NT2/D1 (cell line): ENCODE measurements at places on chromosomes 4 and X.

DNA sequence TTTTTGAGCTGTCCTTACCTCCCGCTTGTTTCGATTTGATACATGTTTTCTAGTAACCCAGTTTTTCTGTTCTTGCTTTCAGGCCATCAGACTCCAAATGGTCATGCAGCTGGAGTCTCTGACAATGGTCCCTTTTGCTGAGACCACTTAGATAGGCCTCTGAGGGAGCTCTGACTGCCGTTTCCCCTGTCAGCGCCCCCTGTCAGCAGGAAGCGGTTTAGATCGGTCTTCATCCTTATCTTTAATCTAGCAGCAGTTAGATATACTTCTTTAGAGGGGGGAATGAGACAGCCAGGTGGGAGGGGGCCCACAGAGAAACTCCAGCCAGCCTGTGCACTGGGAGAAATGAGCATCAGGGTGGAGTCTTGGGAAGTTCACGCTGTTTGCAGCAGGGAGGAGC, 457.9 kb downstream of the GPAT3 start:
- no peak for DNase-seq

DNA sequence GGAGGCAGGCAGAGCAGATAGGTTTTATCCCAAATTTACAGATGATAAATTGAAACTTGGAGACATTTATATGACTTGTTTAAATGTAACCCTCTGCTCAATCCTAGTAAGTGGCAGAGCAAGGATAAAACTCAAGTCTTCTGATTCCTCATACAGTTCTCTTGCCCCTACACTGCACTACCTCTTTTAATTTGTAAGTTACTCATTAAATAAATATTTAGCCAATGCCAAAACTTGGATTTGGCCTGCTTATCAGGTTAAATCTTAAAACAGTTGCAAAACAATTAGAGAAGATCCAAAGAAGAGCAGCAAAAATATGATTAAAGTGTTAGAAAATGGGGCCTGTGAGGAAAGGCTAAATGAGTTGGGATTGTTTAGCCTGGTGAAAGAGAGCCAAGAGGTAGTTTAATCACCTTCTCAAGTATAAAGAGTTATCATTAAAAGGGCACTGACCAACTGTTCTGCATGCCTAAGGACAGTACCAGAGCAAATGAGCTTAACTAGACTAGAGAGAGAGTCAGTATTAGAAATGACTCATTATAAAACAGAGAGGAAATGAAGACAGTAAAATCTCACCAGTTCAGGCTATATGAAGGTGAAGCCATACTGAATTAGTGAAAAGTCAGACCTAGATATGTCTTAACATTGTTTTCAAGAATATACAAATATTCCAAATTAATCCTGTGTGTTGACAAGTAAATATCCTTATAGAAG, 146.3 kb downstream of the GRIA3 start:
- no peak for DNase-seq

GRCh38 chr4:10055871-10056270, 34.6 kb upstream of the SLC2A9 start:
- DNase-seq: no peak

GRCh38 chr4:52866734-52867133, 4.6 kb downstream of the RASL11B start:
- no peak for DNase-seq

DNA sequence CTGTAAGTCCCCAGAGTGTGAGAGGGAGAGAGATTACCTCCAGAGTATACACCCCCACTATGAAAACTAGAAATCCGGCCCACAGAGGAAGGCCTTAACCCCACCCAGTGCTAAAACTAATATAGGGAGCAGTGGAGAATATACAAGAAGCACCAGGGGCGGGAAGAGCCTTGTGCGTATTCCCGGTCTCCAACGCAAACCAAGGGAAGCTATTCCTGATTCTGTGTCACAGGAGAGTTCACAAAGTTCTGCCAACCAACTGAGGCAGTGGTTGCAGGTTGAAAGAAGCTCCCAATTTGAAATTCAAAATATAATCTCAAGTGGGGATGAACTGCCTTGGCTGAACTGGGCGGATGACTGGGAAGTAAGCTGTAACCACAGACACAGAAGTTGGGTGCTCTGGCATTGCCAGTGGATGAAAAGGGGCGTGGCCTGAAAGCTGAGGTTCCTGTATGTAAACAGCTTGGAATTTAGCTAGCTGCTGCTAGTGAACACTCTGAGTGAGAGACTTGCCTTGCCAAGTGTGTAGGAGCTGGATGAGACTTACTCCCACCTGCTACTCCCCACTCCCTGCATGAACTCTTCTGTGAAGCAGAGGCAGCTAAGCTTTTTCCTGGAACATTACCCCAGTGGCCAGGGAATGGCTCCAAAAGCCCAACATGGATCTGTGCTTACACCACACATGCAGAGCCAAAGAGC, 32.7 kb downstream of the ELF2 start:
- DNase-seq: no peak

GRCh38 chr4:136803433-136803832, 728.9 kb downstream of the PCDH18 start:
- no peak for DNase-seq

DNA sequence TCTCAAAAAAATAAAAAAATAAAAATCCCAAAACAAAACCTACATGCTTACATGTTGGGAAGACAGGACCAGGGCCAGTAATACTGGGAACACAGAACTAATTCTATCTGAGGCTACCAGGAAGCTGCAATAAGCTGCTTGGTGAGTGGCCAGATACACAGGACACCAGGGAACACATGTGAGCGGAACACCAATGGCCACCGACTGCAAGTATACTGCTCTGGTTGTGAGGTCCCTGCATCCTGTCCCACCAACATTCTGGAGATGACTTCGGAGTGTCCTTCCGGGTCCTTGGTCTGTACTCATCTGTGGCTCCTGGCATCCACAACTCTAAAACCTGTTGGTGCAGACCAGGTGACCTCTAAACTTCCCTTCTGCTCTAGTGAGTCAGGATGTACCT, 2.7 kb downstream of the TNIP2 start:
- DNase-seq: no peak

DNA sequence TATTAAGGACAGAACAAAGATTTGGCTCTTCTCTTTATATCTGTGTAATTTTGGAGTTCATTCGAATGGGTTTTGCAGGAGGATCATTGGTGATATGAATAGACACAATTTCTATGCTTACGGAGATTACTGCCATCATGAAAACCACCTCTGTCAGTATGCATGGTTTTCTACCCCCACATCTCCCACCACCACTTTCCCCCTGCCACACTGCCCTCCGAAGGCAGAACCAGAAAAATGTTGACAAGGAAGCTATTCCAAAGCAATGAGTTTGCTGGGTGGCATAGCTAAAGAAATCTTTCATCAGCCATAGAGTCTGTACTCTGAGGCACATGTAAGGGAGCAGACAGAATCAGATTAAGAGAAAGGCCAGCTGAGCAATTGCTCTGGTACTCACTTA, 567.3 kb upstream of the ACTRT1 start:
- DNase-seq: no peak

- DNase-seq: no peak
Measured at GRCh38 chr4:54942721-54943120, 182.7 kb downstream of the KDR start.

- DNase-seq: no peak
Measured at GRCh38 chr4:77564231-77564630, 41.4 kb upstream of the CXCL13 start.

- DNase-seq: no peak
Measured at GRCh38 chrX:110210417-110211139, 107.3 kb downstream of the AMMECR1 start.

DNA sequence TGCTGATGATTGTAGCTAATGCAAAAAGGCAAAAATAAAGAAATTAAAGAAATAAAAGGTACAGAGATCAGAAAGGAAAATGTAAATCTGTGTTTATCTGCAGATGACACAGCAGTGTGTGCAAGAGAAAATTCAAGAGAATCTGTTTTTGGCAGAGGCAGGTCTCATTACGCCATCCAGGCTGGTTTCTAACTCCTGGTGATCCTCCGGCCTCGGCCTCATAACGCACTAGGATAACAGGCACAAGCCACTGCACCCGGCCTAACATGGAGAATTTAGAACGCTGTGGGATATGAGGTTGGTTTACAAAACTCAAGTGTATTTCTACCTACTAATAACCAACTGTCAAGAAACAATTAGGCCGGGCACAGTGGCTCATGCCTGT, 29.4 kb downstream of the CTBP1 start:
- no peak for DNase-seq

DNA sequence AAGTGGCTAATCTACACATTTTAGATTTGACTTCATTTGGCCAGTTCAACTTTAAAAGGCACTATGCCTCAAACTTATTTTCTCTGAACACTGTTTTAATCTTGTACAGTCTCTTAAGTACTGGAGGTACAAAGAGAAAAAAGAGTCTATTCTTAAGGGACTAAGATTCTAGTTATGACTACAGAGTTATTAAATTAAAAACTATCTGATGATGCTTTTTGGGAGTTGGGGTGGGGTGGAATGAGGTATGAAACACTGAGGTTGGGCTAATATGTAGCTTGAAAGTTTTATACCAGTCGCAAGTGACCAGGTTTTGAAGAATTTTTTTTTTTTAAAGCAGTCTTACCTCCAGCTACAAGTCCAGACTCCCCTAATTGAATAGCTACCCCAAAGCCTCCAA, 17.7 kb upstream of the GPR34 start:
- no peak for DNase-seq

GRCh38 chr4:140255467-140255866, 101.5 kb upstream of the MAML3 start:
- no peak for DNase-seq

DNA sequence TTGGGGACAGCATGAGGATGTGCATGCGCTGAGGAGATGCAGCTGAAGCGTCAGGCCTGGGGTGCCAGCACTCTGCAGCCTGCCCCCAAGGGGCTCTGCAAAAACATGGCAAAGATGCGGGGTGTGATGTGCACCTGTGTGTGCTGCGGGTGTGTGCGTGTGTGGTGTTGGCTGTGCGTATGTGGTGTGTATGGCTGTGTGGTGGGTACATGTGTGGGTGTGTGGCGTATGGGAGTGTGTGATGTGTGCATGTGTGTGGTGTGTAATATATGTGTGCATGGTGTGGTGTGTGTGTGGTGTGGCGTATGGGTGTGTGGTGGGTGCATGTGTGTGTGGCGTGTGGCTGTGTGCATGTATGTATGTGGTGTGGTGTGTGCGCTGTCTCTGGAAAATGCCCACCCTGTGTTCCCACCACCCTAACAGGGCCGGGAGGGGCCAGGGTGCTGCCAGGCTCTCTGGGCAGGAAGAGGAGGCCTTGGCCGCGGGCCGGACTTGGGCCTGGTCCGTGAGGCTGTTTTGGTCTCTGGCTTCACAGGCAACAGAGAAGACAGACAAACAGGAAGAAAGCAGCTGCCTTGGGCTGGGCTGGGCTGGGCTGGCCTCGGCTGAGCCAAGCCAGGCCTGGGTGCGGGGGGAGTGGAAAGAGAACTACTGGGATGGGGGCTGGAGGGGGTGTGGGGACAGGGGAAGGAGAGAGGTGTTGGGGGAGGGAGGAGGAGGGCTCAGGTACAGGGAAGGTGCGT, 1.1 kb upstream of the AVPR2 start:
- DNase-seq: no peak

DNA sequence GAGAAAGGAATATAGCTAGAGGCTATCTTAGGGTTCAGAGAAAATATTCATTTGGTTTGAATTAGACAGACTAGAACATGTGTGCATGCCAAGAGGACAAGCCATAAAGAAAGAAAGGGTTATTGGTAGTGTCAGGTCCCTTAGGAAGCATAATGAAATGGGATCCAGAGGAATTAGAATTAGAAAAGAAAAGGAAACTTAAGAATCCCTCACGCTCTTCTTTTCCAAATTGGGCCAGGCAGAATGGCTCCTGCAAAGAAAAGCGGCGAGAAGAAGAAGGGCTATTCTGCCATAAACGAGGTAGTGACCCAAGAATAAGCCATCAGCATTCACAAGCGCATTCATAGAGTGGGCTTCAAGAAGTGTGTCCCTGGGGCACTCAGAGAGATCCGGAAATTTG, 4.9 kb upstream of the ABCG2 start:
- DNase-seq: no peak

GRCh38 chr4:125062115-125063050, 252.4 kb upstream of the FAT4 start:
- no peak for DNase-seq

DNA sequence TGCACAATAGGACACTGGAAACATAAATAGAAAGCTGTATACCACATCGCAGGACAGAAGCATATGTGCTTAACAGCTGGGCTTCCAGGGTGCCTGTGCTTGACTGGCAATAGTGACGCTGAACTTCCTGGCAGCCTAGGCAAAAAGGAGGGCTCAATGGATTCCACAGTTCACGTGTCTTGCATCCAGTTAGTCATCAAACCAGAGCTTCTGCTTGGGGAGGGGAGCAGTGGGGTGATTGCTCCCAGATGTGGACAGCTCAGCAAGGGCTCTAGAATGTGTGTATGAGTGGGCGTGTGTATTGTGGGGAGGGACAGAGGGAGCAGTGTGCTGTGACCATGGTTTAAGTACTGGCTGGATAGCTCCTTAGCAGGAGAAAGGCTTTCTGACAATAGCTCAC, 2.3 kb downstream of the PRRG3 start:
- no peak for DNase-seq

GRCh38 chr4:11426731-11427120, 2.0 kb downstream of the HS3ST1 start:
- DNase-seq: no peak

DNA sequence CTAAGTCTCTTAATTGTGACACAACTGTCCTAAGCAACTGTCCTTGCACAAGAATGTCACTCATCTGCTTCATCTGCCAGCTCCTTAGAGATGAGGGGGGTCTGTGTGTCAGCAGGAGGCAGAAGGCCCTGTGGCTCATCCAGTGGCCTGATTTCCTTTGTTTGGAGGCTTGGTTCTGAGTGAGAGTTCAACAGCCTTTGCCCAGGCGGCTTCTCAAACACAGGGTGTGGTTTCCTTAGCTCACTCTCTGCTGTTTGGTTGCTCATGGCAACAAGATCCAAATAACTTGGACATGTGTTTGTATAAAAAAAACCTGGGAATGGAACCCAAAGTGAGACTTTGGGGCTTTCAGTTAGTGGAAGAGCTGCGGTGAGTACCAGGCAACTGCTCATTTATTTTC, 46.6 kb downstream of the MAP7D3 start:
- DNase-seq: no peak

GRCh38 chrX:40571600-40571999, 9.2 kb upstream of the ATP6AP2 start:
- DNase-seq: no peak

DNA sequence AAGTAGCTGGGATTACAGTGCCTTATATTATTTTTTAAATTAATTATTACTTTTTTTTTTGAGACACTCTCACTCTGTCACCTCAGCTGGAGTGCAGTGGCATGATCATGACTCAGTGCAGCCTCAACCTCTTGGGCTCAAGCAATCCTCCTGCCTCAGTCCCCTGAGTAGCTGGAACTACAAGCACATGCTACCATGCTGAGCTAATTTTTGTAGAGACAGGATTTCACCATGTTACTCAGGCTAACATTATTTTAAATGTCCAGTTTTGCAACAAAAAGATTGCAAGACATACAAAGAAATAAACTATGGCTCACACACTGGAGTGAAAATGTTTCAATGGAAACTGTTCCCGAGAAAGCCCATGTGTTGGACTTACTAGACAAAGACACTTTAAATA, 59.2 kb downstream of the MND1 start:
- no peak for DNase-seq
